ENCODE measurements at places on chromosomes 7 and 10.

DNA sequence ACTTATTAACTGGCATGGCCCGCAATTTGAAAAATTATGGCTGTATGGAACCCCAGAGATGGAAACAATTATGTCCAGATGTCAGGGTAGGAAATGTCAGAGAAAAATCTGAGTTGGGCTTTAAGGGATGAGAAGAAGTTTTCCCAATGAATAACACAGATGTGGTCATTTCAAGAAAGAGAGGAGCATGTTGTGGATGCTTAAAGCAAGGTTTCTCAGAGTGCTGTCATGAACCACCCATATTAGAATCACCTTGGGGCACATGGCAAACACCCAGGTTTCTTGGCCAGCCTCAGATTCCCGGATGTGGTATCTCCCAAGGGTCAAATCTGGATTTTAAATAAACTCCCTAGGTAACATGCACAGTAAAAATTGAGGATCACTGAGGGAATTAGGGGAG, 43.6 kb downstream of the LAMB4 start:
- no peak for DNase-seq

- no peak for DNase-seq
Measured at GRCh38 chr10:33631991-33632390, 297.5 kb upstream of the NRP1 start.

DNA sequence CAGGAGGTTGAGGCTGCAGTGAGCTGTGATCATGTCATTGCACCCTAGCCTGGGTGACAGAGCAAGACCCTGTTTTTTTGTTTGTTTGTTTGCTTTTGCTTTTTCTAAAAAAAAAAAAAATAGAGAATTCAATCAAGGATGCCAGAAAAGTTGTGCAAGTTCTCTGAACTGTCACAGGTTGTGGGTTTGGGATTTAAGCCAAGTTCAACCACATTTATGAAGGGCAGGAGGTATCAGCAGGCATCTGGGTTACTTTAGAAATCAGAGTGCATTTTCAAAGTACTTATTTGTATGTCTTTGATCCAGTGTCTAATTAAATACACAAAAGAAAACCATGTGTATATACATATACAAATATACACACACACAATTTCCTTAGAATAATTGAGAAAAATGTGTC, 151.2 kb upstream of the MINDY3 start:
- no peak for DNase-seq

GRCh38 chr7:12386313-12386740, 17.3 kb downstream of the VWDE start:
- DNase-seq: no peak

DNA sequence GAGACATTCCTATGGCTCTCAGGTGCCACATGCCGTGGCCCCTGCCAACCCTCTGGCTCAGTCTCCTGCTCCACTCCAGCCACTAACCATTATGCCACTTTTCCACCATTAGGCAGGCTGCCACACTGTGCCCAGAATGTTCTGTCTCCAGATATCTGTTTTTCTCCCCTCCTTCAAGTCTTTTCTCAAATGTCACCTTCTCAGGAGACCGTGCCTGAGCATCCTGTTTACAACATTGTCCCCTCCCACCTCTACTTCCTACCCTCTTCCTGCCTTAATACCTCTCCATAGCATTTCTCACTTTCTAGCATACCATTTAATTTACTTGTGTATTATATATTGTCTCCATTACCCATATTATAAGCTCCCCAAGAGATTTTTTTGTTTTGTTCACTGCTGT, 162.5 kb upstream of the LYZL2 start:
- DNase-seq: no peak

GRCh38 chr7:5870311-5870710, 10.3 kb upstream of the OCM start:
- DNase-seq: no peak

- no peak for DNase-seq
Measured at GRCh38 chr10:79453392-79453791, 8.0 kb upstream of the ZCCHC24 start.

GRCh38 chr7:37287131-37287855, 161.4 kb downstream of the ELMO1 start:
- no peak for DNase-seq

DNA sequence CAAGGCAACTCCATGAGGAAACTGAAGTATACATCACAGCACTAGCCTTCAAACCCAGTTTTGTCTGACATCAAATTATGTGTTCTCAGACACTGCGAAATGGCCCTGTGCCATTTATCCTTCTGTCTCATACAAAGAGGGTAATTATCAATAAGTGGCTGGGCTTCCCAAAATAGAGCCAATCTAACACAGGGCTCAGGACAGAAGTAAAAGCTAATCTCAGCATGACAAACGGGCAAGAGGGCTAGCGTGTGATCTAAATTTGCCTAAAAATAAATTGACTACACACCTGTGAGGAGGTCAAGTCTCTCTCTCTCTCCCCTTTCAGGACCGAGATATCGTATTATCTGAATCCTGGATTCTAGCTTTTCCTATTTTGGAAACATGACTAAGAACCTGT, 67.2 kb downstream of the DGKB start:
- DNase-seq: no peak

All from cardiac fibroblast (primary cell).